ENCODE measurements at places on chromosomes 3 and 15.

GRCh38 chr3:115087512-115087911 is 59.6 kb downstream of the ZBTB20 start:
- DNase-seq, result no peak

DNA sequence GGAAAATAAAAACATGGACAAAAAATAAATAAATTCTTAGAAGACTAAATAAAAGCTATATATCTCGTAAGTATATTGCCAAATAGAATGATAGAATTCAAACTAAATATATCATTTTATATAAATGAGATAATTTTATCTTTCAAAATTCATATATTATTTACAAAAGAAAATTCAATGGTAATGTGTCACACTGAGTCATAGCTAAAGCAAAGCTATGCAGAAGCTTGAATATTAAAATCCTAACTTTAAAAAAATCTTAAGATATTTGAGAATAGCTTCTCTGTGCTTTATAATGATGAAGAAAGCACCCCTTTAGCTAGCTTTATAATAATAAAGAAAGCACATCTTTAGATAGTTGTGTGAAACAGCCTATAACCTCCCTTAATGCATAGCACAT is 1010.8 kb downstream of the OTOL1 start:
- DNase-seq, result no peak

GRCh38 chr15:36183201-36183600 is 396.2 kb upstream of the CDIN1 start:
- DNase-seq, result no peak

GRCh38 chr3:4906107-4906621 is 73.1 kb upstream of the BHLHE40 start:
- no peak for DNase-seq

DNA sequence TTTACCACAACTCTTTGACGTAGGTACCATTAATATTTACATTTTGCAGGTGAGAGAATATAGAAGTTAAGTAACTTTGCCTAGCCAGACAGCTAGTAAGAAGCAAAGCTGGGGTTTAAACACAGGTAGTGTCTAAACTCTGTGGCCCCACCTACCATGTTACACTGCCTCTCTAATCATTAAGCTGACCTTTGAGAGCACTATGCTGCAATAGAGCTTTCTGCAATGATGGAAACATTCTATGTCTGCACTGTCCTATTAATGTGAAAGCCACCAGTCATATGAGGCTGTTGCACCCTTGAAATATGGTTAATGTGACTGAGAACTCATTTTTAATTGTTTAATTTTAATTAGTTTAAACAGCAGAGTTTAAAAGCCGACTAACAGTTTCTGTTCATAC is 6.3 kb upstream of the RARB start:
- no peak for DNase-seq

DNA sequence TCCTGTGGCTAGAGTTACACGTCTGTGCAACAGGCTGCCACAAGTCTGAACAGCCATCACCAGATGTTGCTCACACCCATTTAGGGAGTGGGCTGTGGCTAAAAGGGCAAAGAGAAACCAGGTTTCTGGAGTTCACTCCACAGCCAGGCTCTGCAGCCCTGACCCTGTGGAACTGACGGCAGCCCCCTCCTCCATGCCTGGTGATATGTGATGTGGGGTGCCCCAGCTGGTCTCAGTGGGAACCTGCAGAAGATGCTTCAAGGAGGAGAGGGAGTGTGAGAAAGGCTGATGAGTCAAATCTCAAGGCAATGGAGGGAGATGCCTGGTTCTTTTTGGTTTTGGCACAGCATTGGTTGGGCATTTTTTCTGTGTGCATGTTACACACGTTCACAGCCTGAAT is 130.6 kb downstream of the TPRA1 start:
- DNase-seq, result no peak

GRCh38 chr3:6781092-6781491 is 79.8 kb upstream of the GRM7 start:
- no peak for DNase-seq

DNA sequence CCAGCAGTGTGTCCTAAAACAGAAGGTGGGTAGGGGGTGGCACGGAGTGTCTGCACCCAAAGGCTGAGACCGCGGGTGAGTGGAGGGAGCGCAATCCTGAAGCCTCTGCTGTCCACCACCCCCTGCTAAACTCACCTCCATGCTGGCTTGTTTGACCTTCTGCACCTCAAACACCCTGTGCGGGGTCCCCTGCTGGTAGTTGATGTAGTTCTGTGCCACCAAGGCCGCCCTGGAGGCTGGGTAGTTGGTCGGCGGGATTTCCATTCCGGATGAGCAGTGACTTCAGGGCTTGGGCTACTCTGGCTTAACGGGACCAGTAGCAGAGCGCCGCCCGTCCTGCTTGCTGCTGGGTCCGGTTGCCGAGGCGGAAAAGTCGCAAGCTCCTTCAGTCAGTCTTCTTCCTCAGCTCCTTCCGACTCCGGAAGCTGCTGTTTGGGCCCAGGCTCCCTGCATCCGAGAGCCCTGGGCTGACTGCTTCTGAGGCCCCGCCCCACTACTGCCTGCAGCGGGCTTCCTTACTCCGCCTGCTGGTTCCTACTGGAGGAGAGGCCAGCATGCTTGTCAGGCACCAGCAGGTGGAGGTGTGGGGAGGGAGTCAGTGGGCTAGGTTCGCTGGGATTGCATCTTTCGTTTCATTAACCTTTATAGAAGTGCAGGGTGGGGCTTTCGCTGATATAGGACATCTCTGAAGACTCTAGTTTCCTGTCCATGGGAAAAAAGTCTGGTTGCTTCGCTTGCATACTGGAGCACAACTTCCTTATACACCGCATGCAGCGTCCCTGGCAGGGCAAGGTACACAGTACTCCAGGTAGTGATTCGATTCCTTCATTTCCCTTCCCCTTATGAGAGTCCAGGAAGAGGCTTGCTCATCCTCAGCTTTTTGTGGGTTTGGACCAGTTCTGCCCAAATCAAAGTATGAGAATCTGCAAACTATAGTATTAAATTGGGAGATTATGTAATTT is at the start of gene LXN:
Gene LXN, minus strand, starts transcription at position 434 of the 962 bp plus-strand sequence. Its CDS starts 170 bp downstream, at position 264.
- DNase-seq, result peak; percentile 71

DNA sequence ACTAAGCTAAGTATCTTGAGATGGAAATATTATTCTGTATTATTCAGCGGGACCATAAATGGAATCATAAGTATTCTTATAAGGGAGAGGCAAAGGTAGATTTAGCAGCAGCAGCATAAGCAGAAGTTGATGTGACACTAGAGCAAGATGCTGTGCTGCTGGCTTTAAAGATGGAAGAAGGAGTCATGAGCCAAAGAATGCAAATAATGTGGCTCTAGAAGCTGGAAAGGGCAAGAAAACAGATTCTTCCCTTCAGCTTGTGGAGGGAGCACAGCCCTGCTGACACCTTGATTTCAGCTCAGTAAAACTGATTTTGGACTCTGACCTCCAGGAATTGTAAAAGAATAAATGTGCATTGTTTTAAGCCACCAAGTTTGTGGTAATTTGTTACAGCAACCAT is 144.2 kb upstream of the ANKRD28 start:
- no peak for DNase-seq

GRCh38 chr15:69305933-69306568 is 7.3 kb downstream of the PAQR5 start:
- no peak for DNase-seq

DNA sequence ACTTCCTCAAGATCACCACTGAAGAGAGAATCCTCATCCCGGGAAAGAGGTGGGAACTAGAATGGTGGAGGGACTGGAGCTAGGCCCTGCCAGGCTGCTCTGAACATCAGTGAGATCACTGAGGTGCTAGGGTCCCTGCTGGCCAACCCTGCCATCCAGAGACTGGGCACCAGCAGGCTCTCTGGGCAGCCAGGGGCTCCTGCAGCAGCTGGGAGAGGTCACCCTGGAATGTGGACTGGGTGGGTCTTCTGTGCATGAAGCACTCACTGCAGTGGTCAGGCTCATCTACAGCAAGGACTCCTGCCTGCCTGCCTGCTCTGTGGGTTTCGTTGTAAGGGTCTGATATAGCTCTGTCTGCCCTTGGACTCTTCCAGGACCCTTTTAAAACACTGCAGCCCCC is 24.9 kb downstream of the ALS2CL start:
- no peak for DNase-seq

GRCh38 chr3:171204942-171205341 is 178.4 kb upstream of the SLC2A2 start:
- no peak for DNase-seq

- DNase-seq, result no peak
Measured at GRCh38 chr3:183448369-183449128, 20.1 kb upstream of the MCF2L2 start.
